ENCODE measurements at places on chromosomes 5 and 9.

- no peak for DNase-seq
These were observed 691.1 kb upstream of the C9orf72 start for GRCh38 chr9:28264368-28264767.

GRCh38 chr5:135511761-135512575, 23.8 kb downstream of the NEUROG1 start:
- no peak for DNase-seq

DNA sequence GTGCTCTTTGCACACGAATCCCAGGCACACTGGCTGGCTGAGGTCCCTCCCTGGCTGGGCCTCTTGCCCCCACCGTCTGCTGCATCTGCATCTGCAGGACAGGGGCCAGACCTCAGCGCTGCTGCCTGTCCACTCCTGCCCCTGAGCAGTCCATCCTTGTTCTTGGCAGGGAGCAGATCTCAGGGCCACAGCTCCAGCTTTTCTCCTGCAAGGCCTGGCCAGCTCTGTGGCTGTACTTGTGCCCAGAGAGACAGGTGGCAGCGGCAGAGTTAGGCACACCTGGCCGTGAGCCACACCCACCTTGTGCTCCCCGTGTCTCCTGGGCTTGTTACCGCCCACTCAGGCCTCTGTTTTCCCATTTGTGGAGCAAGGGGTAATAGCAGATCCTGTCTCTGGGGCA, 13.9 kb downstream of the NEK6 start:
- DNase-seq = peak; percentile 55

- no peak for DNase-seq
These were observed 448.4 kb upstream of the TLE4 start for GRCh38 chr9:79123415-79123814.

DNA sequence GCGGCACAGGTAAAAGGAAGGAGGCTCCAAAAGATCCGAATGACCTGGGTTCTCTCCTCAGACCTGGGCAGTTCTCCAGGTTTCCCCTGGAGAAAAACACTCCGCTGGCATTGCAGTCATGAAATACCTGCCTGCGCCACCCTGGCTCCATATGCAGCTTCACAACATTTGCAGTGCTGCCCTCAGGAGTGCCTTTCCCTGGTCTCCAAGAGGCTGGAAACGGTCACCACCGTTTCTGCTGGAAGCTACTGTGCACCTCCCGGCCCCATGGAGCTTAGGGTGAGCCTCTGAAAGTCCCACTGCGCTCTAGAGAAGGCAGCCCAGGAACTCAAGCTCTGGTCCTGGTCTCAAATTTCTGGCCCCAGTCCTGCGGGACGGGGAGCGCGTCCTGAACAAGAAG, 670 bp downstream of the UGT3A1 start:
- DNase-seq = peak; percentile 25

GRCh38 chr5:180133551-180133950, 62.0 kb upstream of the RNF130 start:
- DNase-seq = no peak
